ENCODE measurements at places on chromosomes 2 and 18.

GRCh38 chr2:157460384-157460837 lies 16.5 kb upstream of the CYTIP start:
- no peak for DNase-seq

DNA sequence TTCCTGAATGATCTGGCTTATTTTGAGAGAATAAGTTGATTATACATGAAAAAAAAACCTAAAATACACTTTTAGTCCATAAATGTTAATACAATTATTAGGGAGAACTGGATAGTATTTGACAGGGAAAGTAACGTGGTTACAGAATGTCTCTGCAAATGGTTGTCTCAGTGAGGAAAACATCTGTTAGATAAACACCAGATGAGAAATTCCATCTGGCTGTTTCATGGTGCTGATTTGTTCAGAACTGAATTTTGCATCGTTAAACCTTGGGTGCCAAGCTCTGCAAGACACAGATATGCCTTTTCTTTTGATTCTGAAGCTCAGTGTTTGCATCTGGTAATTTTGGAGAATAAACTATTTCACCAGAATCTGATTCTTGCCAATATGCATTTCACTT lies 90.4 kb downstream of the SCN3A start:
- DNase-seq = no peak

DNA sequence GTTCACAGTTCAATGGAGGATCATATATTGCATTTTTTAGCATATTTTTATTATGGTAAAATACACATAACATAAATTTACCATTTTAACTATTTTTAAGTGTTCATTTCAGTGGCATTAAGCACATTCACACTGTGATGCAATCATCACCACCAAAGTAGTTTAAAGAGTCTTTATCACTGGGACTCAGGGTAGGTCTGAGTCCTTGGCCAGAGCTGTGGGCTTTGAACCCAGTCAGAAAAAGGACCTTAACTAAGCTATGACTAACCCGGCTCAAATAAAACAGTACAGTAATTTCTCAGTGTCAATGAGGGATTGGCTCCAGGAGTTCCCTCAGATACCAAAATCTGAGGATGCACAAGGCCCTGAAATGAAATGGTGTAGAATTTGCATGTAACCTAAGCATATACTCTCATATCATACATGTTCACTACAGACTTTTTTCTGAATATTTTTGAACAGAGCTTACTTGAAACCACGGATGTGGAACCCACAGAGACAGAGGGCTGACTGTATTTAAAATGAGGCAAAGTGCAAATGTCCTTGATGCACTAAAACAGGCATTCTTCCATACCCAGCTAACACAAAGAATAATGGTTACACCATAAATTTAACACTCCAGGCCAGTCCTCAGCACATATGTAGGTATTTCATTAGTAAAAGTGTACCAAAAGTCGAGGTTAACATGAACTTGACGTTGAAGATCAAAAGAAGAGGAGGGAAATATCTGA lies 246.2 kb downstream of the LNPK start:
- DNase-seq = no peak

GRCh38 chr2:234110219-234110618 lies 59.7 kb downstream of the SPP2 start:
- no peak for DNase-seq

DNA sequence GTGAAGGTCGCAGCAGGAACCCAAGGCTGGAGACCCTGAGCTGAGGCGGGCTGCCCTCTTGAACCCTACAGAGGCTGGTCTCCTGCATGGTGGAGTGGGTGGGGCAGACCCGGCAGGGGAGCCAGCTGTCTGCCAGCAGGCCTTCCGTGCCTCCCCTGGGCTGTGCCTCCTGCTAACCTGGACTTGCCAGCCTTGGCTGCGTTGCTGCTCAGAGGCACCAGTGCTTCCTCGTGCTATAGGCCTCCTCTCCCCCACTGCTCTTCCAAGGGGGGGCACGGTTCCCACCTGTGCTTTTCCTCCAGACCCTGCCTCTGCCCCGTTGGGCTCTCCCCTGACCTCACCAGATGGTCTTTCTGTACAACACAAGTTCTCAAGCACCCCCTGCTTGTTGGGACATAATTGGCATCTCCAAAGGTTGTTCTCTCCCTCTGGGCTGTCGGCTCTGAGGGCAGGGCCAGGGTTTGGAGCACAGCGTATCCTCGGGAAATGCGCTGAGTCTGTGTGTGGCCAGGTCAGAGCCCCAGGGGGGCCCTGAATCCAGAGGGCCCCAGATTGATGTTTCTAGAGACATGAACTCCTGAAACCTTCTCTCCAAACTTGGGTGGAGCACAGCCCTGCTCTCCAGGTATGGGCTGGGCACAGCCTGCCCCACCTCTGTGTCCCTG lies 6.7 kb downstream of the ARHGEF4 start:
- DNase-seq = no peak

GRCh38 chr18:49178321-49178720 lies 227.6 kb upstream of the SMAD7 start:
- DNase-seq = no peak

DNA sequence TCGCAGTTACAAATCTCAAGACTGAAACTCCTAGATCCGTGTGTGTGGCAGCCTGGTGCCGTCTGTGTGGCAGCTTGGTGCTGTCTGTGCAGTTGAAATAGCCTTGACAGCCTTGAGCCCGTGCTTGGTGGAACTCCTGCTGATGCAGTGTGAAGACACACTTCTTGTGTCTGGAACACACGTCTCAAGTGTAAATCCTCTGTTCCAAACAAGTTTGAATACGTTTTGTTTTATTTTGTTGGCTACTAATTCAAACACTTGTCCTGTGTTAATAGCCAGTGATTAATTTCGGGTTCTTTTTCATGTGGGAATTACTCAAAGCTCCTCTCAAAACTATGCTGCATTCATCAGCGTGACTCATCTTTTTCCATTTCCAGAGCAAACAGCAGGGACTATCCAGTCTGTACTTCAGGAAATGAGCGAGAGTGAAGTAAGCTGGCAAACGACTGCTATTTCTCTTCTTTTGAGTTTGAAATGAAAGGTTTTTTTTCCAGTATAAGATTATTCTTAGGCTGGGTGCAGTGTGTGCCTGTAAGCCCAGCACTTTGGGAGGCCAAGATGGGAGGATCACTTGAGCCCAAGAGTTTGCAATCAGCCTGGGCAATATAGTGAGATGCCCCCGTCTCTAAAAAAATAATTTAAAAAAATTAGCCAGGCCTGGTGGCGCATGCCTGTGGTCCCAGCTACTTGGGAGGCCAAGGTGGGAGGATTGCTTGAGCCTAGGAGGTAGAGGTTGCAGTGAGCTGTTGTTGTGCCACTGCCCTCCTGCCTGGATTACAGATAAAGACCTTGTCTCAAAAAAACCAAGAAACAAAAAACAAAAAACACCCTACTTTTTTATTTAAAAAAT lies 152.9 kb downstream of the SPP2 start:
- DNase-seq = no peak
